ENCODE measurements at places on chromosomes 1 and 21.
A peak's percentile ranks its signal among the peaks of the same experiment; 100 is the strongest.

- DNase-seq = no peak
Observed at GRCh38 chr1:112470966-112471365, 37.8 kb upstream of the WNT2B start.

GRCh38 chr1:41158147-41158875, 83.8 kb downstream of the SCMH1 start:
- DNase-seq = no peak

GRCh38 chr1:47727051-47727696, 270.0 kb downstream of the TRABD2B start:
- no peak for DNase-seq

GRCh38 chr1:206589206-206589605, 23.1 kb downstream of the EIF2D start:
- DNase-seq = no peak

DNA sequence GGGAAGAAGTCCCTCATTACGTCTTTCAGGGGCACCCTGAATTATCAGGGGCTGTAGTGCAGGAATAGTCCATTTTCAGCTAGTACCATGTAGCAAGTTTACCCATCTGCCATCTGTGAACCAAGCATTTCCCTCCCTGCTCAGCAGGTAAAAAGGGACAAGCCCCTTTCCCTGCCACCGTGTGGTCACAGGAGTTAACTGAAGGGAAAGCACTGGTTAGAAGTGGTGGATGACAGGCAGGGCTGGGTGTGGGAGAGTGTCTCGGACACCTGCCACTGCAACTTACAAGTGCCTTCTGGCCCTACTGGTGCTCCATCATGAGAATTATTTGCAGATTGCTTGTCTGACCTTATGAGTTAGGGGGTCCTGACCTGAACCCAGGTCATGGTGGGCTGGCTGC, 32.0 kb upstream of the IGSF5 start:
- DNase-seq = no peak

DNA sequence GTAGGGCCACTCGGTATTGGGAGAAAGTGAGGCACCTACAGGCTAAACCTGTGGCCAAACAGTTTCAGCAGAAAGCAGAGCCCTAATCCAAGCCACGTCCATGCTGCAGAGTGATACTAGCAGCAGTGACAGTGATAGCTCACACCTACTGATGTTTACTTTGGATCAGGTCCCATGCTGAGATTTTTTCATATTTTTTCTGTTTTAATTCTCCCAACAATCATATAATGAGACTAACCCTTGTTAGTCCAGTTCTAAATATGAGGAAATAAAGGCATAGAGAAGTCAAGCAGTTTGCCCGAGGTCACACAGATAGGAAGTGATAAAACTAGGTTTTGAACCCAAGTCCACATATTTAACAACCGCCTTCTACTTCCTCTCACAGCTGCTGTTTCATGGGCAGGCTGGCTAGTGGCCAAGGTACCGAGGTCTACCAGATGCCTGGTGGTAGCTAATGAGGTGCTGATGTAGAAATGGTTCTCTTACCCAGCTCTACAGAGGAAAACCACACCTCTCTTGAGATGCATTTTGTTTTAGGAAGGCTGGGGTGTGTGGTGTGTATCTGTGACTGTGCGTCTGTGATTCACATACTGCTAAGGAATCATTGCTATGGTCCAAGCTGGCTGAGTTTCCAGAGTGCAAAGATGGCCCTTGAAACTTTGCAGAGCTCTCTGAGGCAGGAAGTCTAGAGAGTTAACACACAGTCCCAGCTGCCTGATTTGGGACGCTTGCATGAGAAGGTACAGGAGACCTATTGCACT, 80.3 kb upstream of the ARTN start:
- peak; percentile 60 for DNase-seq

DNA sequence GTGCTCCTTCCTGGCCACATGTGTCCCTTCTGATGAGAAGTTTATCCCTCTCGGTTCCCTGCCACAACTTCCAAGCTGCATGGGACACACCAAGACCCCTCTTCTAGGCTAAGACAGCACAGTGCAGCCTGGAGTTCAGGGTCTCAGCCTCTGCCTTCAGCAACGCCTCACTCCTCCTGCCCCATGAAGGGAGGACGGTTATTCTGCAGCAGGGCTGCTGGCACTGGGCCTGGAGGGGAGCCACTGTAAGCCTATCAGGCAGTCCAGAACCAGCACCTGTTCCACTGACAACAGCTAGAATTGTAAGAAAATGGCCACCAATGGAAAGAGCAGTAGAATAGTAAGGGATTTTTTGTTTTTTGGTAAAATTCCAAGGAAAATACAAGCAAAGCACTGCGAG, 72.3 kb downstream of the GALNT2 start:
- DNase-seq = no peak

DNA sequence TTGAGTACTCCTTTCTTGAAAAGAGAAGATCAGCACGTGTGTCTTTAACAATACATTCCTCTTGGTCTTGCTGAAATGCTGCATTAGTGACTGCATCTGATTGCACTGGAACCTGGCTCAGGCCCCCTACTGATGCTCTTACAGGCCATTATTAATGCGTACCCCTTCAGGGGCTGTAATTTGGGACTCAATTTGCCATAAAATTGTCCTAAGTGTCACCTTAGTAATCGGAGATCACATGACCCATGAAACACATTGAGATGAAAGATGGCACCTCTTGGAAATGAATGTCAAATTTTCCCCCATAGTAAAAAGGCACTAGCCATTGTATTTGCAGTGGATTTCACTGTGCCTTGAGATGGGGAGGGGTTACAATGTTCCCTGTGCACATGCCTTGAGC, 563.3 kb downstream of the KIF26B start:
- no peak for DNase-seq

DNA sequence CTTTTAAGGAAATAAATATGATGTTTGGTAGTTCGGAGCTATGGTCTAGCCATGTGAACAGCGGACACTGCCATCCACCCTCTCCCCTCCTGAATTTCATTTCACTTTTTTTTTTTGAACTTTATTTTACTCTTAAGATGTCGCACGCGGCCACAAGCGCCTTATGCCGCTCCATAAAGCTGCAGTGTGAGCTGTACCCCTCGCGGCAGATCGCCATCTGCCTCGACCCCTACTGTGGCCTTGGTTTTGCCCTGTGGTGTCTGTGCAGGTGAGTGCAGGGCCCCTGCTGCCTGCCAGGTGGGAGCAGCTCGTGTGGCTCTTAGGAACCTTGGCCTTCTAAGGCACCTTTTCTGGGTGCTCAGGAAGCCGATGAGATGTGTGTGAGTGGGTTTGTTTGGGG, 48.1 kb downstream of the S100B start:
- no peak for DNase-seq

DNA sequence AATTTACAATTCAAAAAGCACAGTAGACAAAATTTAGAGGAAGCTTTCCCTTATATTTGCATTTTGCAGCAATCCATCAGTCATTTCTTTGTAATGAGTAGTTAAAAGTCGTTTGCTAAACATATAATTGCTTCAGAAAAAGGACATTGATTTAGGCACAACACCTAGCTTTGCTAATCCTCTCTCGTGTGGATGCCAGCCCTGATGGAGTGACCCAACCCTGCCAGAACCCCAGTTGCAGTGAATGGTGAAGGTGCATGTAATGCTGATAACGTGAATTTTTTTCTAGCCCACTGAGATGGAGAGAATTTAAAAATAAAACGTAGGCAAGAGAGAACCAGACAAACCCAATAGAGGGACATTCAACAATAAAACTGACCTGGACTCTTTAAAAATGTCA, 263.4 kb downstream of the GRIK1 start:
- DNase-seq = no peak

DNA sequence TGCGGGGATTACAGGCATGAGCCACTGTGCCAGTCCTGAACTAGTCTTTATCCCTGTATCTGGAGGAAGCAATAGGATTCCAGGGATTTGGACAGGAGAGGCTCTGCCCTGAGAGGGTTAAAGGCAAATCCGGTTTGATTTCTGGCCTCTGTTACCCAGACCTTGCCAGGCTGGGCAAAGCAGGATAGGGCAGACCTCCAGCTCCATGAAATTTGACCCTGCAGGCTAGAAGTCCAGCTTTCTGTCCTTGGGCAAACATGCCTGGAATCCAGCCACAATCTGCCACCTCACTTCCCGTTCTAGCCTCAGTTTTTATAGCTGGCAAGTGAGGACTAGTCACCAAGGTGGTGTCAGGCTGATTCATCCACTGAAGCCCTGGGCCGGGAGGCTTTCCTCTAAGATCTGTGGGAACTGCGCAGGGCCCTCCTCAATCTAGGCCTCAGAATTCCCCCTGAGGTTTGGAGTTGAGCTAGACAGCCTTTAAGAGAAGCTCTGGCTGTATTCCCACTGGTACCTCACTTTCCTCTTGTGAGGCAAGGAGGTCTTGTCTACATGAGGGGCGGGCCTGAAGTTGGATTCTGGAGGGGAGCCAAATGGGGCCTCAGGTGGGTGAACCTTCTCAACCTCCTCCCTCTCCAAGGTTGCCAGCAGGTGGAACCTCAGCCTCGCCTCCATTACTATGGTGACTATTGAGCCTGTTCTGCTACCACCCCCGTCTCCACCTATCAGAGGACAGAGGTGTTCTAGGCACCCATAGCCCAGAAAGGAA, 7.0 kb upstream of the P3R3URF start:
- DNase-seq = no peak

DNA sequence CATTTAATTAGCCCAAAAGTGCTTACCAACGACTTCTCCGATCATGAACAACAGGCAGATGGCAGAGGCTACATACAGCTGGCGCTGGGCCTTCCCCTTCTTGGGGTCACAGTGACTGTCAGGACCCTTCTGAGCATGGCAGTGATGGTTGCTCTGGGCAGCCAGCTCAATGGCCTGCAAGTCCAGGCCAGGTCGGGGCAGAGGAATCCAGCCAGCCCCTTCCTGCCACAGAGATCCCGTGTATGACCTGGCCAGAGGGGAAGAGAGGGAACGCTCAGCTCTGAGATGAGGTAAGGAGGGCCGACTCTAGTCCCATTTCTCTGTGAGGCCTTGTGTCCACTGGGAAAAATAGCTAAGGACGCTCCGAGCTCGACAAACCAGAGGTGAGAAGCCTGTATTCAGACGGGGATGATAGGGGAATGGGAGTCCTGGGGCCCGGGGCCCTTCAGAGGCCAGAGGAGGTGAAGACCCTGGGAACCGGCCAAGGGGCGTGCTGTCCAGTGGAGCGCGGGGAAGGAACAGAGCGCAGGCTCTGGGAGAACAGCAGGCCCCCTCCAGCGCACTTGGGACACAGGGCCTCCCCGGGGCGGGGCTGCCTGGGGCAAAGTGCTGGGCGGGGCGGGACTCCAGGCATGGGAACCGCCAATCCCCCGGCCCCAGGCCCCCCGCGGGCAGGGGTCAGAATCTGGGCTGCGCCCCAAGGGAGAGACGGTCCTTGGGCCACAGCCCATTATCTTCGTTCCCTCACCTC, 772 bp downstream of the SLC30A2 start:
- DNase-seq = no peak

GRCh38 chr21:27224169-27224568, 257.3 kb upstream of the ADAMTS5 start:
- no peak for DNase-seq

- DNase-seq = no peak
Observed at GRCh38 chr1:3716351-3716750, 35.9 kb upstream of the CCDC27 start.

GRCh38 chr1:248810000-248810726, 15.6 kb downstream of the SH3BP5L start:
- DNase-seq = no peak

GRCh38 chr1:211236633-211237320, 22.4 kb upstream of the RCOR3 start:
- no peak for DNase-seq

DNA sequence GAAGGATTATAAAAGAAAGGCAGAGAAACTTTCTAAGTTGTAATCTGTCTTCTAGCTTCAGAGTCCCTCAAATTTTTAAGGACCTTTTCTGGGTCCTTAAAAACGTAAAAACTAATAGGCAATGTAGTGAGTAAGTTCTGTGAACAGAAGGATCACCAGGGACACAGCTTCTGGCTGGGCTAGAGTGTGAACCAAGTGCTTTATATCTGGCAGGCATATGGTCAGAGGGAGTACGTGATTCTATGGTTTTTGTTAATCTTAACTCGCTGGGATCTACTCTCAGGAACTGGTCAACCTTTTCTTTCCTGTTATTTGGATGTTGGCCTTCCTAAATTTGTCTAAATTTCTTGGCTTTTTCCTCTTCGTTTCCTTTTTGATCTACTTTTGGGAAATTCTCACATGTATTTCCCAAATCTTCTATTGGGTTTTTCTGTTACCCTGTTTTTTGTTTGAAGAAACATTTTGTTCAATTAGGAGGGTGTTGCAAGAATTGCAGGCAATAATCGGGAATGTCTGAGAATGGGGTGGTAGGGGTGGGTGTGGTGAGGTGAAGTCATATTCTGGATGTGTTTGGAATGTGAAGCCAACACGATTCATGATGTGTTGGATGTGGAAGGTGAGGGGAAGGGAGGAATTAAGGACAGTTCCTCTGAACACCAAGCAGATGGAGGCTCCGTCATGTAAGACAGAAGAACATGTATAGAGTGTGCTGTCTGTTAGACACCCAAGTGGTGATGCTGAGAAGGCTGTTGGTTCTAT, 193.2 kb downstream of the FMN2 start:
- DNase-seq = no peak

GRCh38 chr1:20521960-20522861, 14.3 kb upstream of the MUL1 start:
- no peak for DNase-seq

- DNase-seq = no peak
Observed at GRCh38 chr1:167472752-167473521, 45.4 kb downstream of the CD247 start.

DNA sequence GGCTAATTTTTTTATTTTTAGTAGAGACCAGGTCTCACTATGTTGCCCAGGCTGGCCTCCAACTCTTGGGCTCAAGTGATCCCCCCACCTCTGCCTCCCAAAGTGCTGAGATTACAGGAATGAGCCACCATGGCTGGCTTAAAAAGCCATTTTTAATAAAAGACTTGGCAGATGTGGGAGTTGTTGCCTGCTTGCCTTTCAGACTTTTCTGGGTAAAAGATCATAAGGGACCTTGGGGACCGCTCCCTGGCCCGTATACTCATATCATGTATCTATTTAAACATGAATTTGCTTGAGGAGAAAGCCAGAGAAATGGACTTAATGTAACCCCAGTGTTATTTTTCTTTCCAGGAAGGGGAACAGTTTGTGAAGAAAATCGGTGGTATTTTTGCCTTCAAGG, 23.4 kb upstream of the PODN start:
- DNase-seq = no peak

- no peak for DNase-seq
Observed at GRCh38 chr1:46812996-46813857, 14.4 kb downstream of the CYP4B1 start.

- DNase-seq = no peak
Observed at GRCh38 chr1:30886710-30887428, 21.7 kb downstream of the SDC3 start.

GRCh38 chr21:34065027-34065426, 8.4 kb upstream of the MRPS6 start:
- no peak for DNase-seq

DNA sequence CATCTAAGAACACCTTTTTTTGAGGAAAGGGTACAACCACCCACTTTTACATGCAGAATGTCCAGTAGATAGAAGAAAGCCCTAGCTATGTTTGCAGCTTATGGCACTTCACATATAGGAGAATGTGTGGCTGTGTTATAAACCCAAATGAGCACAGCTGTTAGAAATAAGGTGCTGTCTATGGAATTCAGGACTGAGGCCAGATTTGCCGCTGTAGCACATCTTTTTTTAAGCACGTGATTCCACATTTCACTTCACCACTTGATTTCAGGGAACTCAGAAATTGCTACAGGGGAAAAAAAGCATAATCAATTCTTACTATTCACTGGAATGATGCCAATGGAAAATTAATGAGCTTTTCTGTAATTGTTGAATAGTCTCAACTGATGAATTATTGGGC, 147.2 kb upstream of the ADAMTS5 start:
- no peak for DNase-seq
